ENCODE measurements at places on chromosomes 2 and 18.
A peak's percentile ranks its signal among the peaks of the same experiment; 100 is the strongest.

DNA sequence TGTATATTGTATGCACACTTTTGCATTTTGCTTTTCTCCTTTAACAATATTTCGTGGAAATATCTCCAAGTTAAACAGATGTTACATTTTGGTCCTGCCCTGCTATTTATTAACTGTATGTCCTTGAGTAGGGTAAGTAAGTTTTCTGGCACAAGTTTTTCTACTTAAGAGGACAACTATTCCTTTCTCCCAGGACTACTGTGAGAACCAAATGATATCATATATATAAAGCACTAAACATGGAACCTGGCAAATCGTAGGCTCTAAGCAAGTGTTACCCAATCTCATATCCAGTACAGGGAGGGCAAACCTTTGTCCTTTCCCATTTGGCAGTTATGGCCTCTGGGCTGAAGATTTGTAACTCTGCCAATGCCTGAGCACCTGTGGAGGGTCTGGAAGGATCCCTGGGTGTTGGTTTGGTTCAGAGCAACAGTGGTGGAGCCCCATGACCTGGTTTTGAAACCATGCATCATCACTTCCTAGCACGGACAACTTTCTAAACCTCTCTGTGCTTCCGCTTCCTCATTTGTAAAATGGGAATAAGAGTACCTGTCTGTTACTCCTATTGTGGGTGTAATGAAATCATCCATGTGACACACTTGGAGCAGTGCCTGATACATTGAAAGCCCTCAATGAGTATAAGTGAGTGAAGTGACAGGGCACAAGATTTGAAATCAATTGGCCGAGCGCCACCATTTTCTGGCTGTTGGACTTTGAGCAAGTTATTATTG lies 28.3 kb upstream of the ICOS start:
- DNase-seq, result no peak

DNA sequence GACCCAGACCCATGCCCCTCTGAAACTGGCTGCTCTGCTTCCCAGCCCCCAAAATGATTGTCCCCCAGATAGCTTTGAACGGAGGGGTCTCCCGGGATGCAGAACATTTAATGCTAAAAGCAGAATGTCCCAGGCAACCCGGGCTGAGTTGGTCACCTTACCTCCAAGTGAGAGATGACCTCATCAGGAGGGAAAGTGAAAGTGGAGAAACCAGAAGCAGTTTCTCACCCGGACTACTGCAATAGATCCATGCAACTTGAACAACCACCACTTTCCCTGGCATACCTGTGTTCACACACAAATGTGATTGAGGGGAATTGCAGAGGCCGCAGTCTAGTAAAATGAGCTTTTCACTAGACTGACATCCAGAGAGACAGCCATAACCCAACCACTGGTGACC lies 75.3 kb upstream of the NPAS2 start:
- DNase-seq, result no peak

DNA sequence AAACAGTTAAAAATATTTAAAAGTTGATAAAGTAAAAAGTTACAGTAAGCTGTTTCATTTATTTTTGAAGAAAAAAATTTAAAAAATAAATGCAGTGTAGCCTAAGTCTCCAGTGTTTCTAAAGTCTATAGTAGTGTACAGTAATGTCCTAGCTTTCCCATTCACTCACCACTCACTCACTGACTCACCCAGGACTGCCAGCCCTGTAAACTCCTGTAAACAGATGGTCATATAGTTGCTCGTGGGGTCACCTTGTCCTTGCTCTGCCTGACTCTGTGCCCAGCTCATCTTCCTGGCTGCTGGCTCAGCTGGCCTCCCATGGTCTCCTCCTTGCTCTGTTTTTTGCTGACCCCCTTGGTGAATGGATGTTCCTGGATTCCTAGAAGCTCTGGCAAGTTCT lies 180.3 kb downstream of the VAPA start:
- peak; percentile 23 for DNase-seq

GRCh38 chr18:13493725-13494124 lies 232.6 kb downstream of the FAM210A start:
- no peak for DNase-seq

GRCh38 chr18:59783138-59783537 lies 85.9 kb upstream of the CCBE1 start:
- DNase-seq, result no peak

GRCh38 chr2:233121856-233122255 lies 61.7 kb downstream of the INPP5D start:
- DNase-seq, result no peak

GRCh38 chr18:56973487-56973886 lies 173.4 kb upstream of the BOD1L2 start:
- peak; percentile 13 for DNase-seq

DNA sequence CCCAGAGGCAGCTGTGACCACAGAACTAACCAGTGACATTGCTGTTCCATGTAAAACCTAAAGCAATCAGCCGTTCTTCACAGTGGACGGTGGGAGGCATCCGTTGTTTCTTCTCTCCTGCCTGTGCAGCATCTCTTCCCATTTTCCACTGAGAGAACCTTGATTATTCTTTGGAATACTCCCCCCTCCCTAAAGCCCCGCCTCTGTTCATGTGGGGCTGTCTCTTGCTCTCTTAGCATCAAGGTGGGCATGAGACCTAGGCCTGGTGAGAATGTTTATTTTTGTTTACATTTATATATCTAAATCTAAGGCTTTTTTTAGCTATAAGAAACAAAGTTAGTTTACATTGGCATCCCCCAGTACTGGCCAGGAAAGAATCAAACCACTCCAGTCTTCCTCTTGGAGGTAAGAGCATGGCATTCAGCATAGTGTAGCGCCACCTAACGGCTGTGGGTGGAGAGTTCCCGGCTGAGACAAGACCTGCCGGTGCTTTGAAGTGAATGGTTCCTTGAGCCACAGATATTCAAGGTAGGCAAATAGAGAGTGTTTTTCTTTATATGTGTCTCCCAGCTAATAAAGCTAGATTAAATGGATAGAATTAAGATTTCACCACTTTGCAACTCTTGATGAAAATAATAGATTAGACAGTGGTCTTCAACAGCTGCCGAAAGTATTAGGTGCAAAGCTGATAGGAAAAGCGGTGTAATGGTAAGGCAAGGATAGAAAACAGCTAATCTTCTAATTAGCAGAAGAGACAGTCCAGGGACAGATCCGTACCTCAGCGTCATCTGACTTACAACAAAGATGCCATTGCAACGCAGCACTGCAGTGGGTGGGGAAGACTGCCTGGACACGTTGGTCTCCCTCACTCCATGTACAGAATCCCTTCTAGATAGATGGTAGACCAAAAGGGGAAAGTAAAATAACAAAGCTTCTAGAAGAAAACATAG lies 219.6 kb upstream of the RAB12 start:
- DNase-seq, result peak; percentile 4

- DNase-seq, result no peak
Measured at GRCh38 chr2:105254531-105255210, 13.1 kb downstream of the GPR45 start.

DNA sequence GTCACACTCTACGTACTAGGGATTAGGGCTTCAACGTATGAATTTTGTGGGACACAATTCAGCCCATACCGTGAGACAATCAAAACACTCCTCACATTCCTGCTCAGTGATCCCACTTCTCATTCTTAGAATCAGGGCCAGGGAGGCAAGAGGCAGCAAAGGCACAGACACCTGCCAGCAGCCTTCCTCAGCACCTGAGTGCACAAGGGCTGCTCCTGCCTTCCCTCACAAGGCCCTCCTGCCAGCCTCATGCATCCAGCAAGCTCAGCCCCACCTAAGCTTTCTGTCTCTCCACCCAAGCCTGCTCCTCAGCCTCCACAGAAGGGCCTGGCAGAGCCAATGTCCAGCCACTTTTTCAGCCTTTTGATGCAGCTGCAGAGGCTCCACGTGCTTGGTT lies 141.6 kb downstream of the SP3 start:
- DNase-seq, result no peak

All from HS-5 (cell line).